Vagina (tissue), 2 donors: ENCODE measurements at places on chromosomes 12 and 14.

GRCh38 chr12:52867642-52868041, 18.8 kb upstream of the KRT78 start:
- DNase-seq = no peak

DNA sequence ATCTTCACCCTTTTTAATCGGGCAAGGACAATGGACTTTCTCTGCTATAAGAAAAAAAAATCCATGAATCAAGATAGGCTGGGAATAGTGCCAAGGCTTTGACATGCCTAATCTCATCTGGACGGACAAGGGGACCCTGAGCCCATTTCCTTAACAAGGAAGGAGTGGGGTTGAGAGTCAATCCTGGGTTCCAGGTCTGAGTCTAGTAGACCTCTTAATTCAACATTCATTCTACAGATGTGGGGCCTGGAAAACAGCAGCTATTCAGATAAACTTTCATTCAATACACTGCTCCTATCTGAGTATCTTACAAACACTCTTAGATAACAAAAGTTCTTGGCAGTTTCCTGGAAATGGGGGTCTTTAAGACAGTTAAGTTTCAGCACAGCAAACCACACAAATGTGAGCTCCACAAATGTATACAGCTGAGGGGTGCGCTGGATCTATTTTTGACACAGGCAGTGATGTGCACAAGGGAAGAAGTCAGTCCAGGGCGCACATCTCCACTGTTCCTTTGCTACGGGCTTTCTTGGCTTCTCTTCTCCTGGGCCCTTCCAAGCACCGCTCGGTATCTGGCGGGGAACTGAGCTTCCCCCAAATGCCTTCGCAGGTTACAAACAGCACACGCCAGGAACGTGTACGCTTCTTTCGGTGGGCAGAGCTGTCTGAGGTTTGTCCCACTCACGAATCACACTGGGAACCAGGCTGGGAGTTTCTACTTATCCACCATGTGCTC, 82.2 kb upstream of the GPR68 start:
- DNase-seq = no peak

DNA sequence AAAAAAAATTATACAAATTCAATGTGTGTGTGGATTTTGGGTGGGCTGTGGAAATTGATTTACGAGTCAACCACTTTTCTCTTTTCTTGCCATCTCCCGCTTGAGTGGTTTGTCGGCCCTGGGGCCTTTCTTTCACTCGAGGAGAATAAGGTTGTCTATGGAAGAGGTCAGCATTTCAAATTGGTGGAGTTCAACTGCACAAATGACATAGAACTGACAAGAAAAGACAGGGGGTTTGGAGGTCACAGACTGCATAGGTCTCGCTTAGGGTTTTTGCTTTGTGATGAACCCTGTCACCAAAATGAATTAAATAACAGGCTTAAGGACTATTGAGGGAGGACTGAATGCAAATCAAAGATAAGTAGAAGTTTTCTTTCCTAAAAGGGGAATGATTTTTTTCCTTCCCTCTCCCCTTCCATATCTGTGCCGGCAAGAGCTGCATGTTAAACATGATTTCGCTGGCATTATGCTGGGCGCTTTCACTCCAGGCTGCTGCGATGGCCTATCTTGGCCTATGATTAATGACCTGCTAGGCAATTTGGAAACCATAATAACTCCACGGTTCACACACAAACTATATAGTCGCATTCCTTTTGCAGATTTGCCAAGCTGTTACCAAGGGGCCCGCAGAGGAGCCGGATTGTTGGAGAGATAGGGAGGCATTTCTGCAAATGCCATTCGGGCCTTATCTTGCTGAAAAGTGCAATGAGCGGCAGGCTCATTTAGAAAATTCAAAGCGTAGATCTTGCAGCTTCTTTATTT, 20.7 kb downstream of the ASCL1 start:
- DNase-seq = peak; percentile 5

GRCh38 chr14:96245710-96246538, 10.1 kb upstream of the BDKRB1 start:
- DNase-seq = no peak

DNA sequence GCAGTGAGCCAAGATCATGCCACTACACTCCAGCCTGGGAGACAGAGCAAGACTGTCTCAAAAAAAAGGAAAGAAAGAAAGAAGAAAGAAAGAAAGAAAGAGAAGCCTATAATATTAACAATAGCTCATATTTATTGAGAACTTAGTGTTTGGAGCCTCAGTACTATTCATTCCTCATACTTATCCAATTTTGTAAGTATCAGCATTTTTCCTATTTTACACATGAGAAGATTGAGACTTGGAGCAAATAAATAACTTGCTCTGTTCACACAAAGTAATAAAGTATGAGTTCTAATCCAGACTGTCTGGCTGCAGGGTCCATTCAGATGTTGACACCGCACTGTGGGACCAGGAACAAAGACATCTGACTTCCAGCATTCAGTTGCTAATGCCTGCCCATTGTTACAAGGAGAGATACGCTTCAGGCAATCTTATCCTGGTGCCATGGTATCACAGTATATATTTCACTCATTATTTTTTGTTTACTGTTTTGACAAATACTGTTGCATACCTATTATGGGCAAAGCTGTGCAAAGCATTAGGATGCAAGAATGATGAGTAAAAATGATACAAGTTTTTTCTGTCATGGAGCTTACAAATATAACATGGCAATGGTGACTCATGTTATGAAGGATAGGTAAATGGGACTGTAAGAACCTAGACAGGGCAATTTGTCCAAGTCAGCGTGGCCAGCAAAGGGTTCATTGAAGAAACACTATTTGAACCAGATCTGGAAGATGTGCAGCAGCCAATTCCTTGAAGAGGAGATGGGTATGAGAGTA, 21.4 kb upstream of the TMTC2 start:
- DNase-seq = no peak

GRCh38 chr14:72064501-72064900, 132.3 kb downstream of the RGS6 start:
- DNase-seq = no peak

- no peak for DNase-seq
These were observed 38.1 kb downstream of the TXNDC16 start for GRCh38 chr14:52514046-52514811.

DNA sequence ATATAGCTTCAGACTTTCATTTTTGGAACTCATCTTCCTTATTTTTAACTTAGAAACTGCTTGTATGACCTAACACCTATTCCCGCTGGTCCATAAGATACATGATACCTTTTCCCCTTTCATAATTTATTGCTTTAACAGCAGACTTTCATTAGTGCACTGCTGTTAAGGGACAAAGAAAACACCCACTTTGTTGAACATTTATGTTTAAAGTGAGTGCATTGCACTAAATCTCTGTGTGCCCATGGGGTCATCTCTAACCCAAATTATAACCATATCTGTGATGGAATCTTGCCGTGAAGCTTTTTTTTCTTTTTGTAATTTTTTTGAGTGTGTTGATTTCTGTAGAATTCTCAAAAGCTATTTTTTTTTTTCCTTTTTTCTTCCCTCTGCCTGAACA, 261.8 kb downstream of the TMTC2 start:
- no peak for DNase-seq

DNA sequence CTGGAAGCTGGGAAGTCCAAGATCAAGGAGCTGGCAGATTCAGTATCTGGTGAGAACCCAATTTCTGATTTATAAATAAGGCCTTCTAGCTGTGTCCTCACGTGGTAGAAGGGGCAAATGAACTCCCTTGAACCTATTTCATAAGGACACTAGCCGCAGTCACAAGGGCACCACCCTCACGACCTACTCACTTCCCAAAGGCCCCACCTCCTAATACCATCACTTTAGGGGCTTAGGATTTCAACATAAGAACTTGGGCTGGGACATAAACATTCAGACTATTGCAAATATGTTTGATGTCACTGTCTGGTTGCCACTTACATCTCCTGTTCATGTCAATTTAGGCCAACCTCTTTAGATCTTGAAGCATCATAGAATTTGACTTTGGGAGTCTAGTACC, 10.8 kb upstream of the CNIH1 start:
- no peak for DNase-seq

- DNase-seq = no peak
These were observed 192.1 kb upstream of the GARIN6 start for GRCh38 chr12:99455350-99456035.

- DNase-seq = no peak
These were observed 458.8 kb upstream of the SOX5 start for GRCh38 chr12:24408305-24408704.

- DNase-seq = no peak
These were observed 140.2 kb downstream of the MED13L start for GRCh38 chr12:116137318-116137717.

GRCh38 chr12:77891518-77892147, 60.9 kb downstream of the NAV3 start:
- no peak for DNase-seq

DNA sequence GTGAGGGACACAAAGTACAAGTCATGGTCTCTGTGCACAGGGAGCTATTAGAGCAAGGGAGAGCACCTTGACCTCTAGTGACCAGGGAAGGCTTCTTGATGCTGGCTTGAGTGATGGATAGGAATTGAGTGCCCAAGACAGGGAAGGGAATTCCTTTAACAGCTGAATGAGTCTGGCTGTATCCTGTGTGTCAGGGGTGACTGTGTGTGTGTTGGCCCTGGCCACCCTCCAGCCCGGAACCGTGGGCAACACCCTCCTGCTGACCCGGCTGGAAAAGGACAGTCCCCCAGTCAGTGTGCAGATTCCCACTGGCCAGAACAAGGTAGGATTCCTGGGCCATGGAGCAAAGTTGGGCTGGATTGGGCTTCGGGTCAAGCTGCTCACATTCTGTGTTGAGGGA, 5.5 kb upstream of the PFDN5 start:
- DNase-seq = no peak

- DNase-seq = no peak
These were observed 152.3 kb downstream of the MON2 start for GRCh38 chr12:62618930-62619329.

DNA sequence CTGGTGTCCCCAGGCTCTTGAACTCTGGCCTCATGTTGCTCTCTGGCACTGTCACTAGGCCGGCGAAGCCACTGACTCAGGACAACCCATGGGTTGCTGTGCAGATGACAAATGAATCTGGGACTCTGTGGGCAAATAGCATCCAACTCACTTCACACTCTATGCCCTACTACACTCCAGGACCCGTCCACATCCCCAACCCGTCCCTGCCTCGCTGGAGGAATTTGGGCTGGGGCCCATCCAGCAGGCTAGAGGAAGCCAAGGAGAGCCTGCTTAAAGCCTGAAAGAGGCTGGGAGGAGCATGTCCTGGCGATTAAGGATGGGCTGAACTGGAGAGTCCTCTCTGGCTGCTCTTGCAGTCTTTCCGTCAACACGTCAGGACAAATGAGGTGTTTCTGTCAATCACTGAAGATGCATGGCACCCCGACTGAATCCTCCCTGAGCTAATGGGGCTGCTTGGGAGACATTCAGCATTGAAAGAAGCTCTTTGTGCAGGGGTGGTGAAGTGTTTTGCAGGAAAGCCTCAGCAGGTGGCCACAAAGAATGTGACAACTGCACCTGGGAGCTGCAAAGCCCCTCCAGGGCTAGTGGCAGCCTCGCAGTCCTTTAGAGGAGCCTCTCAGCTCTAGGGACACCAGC, 71.7 kb downstream of the ANO2 start:
- DNase-seq = peak; percentile 91

DNA sequence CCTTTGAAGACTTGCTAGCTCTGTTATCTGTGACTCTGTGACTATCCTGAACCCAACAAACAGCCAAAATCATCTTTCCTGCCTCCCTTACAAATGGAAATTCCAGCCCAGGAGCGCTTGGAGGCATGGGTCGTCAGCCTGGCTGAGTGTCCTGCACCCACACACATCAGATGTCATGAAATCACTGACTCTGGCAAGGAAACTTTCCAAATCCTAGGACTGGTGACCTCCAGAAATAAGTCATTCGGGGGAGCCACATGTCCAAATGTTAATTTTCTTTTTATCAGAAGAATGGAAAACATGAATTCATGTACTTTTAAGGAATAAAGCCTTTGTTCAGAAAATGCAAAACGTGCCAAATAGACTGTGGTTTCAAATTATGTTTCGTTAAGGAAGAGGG, 96.3 kb upstream of the EVL start:
- no peak for DNase-seq

DNA sequence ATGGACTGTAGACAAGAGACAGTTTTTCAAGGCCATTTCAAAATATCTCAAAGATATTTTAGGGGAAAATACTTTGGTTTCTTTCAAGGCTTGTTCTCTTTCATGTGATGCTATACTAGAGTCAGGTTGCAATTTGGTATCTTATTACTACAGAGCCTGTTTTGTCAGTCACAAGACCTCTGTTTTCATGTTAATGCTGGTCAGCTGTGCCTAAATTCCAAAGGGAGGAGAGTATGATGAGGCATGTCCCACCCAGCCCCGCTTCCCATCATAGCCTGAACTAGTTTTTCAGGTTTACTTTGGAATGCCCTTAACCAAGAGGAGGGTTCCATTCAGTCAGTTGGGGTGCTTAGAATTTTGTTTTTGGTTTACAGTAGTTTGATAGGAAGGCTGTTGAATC, 52.6 kb downstream of the GPHB5 start:
- DNase-seq = no peak

- DNase-seq = no peak
These were observed 36.4 kb upstream of the SMOC1 start for GRCh38 chr14:69842686-69843420.

DNA sequence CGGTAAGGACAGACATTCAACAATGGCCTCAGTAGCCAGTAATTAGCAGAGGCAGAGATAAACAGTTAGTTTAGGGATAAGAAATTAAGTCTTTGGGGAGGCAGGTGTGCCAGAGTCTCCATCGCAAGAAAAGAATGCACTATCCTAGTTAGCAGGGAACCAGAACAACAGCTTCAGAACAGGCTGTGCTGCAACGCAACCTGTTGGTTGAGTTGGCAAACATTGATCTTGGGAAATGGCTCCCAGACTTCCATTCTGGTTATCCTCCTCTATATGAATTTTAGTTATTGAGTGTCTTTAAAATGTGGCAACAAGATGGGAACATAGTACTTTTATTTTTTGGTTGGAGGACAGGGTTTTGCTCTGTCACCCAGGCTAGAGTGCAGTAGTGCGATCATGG, 12.3 kb upstream of the LEMD3 start:
- DNase-seq = no peak

- no peak for DNase-seq
These were observed 394.5 kb upstream of the ATP2B1 start for GRCh38 chr12:90102957-90103652.

GRCh38 chr12:101551362-101552114, 43.2 kb upstream of the MYBPC1 start:
- no peak for DNase-seq

DNA sequence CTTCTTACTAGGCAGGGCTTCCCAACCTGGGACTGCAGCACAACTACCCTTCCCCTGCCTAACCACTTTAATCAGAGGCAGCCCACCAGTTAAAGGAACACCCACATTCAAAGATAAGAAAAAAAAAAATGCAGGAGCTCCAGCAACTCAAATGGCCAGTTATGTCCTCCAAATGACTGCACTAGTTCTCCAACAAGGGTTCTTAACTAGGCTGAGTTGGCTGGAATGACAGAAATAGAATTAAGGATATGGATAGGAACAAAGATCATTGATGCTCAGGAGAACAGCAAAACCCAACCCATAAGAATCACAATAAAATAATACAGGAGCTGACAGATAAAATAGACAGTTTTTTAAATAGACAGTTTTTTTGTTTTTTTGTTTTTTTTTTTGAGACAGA, 154.2 kb downstream of the PLCZ1 start:
- DNase-seq = no peak

- DNase-seq = no peak
These were observed 74.3 kb downstream of the PPM1A start for GRCh38 chr14:60323199-60323896.
